Activated CD4-positive, alpha-beta memory T cell treated with anti-CD3 and anti-CD28 coated beads, Interleukin-2, amount 10 ng/mL, durations not matched to agents 7 days and 5 days (primary cell): ENCODE measurements at places on chromosomes 13 and 19.

DNA sequence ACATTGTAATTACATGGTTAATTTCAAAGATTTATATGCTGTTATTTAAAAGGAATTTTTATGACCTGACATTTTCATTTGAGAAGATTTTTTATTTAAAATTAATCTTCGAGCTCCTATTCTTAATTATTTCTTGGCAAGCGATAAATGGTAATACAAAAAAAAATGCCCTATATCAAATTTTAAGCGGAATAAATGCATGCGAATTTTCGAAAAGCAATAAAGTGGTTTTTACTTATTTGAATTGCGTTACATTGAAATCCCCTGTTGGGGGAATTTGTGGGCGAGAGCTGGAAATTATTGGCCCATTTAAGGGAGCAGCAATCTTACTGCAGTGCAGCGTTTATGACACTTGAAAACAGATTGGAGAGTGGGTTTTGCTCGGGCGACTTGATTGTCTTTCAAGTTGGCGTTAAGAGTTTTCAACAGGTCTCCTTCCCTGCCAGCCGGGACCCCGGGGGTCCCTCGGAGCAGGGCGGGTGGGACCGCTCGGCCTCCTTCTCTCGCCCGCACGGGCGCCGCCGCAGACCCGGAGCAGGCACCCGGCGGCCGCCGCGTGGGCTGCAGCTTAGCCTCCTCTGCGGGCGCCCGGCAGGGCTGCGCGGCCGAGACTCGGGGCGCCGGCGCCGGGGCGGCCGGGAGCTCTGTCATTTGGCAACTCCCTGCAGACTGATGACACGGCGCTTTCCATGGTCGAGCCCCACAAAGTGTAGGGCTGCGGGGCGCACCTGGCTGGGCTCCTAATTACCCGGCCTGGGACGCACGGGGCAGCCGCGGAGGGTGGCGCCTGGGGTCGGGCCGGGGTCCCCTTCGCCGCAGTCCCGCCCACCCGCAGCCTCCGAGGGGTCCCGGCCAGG is 255.1 kb upstream of the SOX21 start:
- no peak for DNase-seq

DNA sequence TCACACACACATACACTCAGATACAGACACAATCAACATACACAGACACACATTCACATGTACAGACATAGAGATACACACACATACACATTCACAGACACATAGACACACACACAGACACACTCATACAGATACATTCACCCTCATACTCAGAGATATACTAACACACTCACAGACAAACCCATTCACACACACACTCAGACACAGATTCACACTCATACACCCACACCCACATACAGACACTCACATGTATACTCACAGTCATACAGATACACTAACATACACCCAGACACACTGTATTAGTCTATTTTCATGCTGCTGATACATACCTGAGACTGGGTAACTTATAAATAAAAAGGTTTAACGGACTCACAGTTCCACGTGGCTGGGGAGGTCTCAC is 30.8 kb downstream of the GJA3 start:
- DNase-seq = no peak

GRCh38 chr13:100184095-100184494 is 95.2 kb downstream of the PCCA start:
- no peak for DNase-seq

GRCh38 chr13:98917116-98917515 is 60.7 kb downstream of the DOCK9 start:
- DNase-seq = no peak

DNA sequence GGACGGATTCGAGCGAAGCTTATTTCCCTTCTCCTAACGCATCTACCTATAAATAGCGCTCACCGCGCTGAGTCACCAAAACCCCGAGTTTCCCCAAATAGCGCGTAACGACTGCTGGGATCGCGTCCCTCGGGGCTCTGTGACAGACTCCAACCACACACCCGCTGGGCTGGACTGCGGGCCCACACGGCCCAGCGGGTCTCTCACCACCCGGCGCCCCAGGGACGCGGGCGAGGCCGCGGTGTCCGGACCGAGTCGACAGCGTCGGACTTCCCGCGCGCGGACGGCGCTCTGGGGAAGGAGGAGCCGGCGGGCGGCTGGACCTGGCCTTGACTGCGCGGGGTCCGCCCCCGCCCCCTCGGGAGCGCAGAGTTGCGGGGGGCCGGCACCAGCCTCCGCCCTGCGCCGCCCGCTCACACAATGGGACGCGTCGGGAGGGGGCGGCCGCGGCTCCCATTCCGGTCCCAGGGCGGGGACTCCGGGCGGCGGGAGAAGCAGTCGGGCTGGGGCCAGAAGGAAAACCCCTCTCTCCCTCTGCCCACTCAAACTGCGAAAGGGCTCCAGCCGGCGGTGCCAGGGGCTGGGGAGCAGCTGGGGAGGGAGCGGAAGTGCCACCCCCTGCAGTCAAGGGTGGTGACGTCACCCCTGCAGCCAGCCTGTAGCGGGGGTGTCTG is 108.8 kb downstream of the KCNRG start:
- peak; percentile 78 for DNase-seq
